Cardiac septum (tissue), 1 donor: ENCODE measurements at places on chromosomes 1 and 21. TPM values are rescaled to one million over a fixed set of nuclear protein-coding genes. Genes with fewer than 3 reads are reported as not detected.

DNA sequence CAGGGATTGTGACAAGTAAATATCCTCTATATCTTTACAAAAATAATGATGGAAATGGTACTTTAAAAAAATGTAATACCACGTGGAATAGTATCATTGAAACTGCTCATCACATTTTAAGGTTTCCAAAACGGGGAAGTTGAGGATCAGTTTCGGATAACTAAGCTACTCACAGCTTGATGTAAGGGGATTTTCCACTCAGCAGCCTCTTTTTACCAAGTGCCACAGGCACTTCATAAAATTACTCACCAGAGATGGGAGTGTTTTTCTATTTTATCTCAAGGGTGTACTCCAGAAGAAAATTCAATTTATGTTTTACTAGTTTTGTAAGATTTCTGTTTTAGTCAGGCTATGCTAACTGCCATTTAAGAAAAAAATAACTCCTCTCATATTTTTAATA is 91.7 kb downstream of the TPR start:
- DNase-seq = no peak

- DNase-seq = no peak
These were observed 33.3 kb downstream of the GNPAT start for GRCh38 chr1:231274119-231274825.

DNA sequence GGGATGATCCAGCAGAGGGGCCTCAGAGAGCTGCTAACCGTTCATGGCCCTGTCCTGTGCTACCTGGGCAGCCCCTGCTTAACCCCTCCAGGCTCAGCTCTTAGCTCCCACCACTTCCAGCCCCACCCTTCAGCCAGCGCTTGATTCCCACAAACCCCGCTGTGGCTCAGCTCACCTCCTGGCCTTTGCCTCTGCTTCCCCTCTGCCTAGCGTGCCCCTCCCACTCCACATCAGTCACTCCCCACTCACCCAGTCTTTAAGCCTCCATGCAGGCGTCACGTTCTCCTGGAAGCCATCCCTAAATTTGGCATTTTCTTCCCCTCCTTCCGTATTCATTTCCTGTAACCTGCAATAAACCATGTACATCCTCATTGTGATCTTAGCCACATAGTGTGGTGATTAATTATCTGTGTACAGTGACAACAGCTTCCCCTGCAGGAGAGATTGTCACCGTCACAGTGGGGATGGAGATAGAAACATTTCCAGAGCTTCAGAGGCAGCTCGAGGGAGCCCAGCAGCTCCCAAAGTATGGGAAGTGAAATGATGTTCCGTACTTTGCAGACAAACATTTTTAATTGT is 65.5 kb downstream of the EPHB2 start:
- no peak for DNase-seq

GRCh38 chr1:91651243-91651642 is 150.6 kb downstream of the CDC7 start:
- DNase-seq = no peak

DNA sequence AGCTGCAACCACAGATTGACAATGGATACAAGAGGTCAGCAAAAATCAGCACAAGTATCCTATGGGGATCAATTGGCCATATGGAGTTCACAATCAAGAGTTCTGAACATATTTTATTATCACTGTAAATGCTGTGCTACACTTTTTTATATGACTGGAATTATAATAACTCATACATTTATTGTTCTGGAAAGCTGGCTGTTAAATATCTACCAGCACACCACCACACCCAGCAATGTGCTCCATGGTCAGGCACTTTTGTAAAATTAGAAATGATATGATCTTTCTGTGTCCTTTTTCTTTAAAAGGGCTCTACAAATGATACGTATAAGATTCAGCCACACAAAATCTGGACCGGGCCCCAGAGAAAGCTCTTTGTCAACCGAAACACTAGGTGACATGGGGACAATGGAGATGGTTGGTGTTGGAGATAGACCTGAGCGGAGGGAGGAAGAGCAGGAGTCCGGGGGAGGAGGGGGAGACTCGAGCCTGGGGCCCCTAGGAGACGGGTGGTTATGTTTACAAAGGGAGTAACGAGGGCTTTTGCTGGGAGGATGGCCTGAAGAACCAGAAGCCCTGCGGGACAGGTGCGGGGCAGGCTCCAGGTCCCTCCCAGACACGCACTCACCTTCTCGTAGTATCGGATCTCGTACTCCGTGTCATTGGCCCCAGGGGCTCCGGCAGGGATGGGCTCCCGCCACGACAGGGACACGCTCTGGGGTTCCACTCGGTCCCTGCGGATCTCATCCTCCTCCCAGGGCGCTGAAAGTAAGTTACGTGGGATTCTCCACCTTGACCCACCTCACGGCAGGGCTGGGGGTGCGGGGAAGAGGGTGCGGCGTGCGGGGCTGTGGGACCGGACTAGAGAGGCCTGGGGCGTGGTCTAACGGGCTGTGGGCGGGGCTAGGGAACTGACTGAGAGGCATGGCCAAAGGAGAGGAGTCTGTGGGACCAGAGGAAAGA is 30.0 kb downstream of the EPHA10 start:
- DNase-seq = peak; percentile 38

GRCh38 chr1:23278717-23279116 is 61.4 kb upstream of the HTR1D start:
- DNase-seq = no peak

DNA sequence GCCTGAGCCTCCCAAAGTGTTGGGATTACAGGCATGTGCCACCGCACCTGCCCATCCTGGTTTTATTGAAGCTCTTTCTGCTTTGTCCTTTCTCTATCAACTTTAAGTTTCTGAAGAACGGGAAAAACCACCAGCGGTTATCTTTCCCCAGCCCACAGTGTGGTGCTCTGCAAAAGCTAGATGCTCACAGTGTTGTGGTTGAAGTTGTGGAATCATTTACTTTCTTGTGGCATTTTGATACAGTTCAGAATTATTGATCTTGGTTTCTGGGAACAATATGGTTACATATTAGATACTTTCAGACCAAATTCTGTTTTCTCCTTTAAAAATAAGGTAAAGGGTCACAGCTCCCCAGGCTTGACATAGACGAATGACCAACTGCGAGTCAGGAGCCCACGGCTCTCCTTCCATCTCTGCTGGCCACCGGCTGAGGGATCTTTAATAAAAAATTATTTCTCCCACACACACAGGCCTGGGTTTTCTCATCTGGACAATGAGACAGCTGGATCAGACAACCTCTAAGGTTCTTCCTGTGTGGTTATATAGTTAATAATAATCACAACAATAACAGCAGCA is 385.3 kb downstream of the SETD4 start:
- DNase-seq = no peak

GRCh38 chr1:65229754-65230339 is 79.5 kb upstream of the DNAJC6 start:
- no peak for DNase-seq

DNA sequence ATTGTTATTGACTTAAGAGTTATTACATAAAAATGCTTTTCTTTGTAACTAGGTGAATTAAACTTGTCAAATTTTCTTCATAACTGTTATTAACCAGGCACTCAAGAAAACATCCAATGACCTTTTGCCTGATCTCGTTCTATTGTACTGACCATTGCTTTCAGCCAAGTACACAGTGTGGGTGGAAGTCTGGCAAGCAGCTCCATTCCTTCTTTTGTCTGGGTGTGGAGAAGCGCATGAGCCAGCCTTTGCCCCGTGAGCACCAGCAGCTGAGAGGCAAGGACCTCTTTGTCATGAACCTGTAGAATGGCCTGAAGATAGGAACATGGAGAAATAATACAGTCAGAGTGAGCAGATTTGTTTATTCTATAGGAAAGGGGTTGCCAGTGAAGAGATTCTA is 57.5 kb downstream of the IARS2 start:
- DNase-seq = peak; percentile 79

- no peak for DNase-seq
These were observed 241.2 kb upstream of the SAMSN1 start for GRCh38 chr21:14787312-14787711.

DNA sequence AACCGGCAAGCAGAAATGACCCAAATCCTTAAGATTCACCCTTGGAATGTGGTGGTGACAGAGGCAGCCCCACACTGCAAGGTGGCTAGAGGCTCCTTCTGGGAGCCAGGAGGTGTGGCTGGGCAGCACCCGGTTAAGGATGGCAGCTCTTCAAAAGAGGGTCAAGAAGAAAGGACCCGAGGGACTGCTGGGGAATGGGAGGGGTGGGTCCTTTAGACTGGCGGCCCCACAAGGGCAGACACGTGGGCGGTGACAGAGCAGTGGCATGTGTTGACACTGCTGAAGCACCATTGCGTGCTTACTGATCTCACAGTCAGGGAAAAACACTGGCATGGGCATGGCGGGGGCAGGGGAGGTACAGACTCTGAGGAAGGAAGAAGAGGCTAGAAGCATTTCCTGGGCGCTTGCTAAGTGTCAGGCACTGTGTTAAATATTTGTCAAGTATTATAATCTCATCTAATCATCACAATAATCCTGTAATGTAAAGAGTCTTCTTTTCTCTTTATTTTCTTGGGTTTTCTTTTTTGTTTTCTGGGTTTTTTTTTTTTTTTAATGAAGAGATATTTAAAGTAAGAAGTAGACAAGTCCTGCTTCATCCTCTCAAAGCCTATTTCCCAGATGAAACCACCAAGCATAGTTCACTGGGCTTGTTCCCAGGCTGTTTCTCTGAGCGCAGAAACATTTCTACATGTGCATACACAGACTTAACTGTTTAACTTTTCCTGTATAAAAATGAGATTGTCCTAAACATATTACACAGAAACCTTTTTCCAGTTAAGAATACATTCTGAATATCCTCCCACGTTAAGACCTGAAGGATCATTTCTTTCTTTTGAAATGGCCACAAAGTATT is 165.8 kb upstream of the EDN2 start:
- DNase-seq = no peak

GRCh38 chr1:9717193-9718005 is 65.9 kb downstream of the PIK3CD start:
- no peak for DNase-seq

DNA sequence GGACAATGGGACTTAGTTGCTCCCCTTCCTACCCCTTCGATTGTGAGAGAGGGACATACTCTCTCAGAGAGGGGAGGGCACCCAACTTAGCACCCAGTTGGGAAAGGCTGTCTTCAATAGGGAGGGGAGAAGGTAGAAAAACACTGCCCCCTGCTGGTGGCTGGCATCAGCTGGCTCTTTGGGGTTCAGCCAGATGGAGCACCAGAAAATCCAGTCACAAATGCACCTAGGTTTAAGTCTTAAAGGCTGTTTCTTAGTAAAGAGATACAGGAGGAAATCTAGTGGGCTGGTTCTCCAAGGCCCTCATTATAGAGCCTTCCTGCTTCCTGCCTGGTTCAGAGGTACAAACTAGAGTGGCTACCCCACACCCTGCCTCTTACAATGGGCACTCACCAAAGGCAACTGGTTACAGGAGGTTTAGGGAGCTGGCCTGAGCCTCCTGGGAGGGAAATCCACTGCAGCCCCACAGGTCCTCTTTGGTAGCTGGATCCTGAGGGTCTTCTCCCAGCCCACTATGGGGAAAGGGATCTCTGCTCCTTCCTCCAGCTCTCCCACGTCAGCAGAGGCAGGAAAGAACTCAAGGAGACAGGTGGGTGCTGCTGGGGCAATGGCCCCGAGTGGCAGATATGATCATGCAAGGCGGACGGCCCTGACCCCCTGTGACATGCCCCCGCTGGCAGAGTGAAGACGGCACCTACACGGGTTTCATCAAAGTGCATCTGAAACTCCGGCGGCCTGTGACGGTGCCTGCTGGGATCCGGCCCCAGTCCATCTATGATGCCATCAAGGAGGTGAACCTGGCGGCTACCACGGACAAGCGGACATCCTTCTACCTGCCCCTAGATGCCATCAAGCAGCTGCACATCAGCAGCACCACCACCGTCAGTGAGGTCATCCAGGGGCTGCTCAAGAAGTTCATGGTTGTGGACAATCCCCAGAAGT is 28.3 kb downstream of the EIF2D start:
- DNase-seq = peak; percentile 84

DNA sequence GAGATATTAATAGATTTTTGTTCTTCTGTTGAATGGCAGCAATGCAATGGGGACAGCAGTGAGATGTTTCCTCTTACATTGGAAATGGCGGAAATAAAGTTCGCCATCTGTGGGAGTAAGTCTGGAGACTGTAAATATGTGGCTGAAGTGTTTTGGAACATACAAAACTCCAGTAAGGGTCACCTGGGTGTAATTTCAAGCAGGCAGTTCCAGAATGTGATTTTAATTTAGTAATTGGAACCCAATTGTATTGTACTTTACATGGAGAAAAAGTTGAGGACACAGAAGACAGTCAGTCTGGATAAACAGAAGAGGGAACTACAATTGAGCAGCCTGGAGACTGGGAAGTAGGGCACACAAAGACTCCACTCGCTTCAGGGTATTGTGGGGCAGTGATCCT is 108.6 kb downstream of the NTMT2 start:
- DNase-seq = no peak

- peak; percentile 80 for DNase-seq
These were observed 57.5 kb downstream of the BCL9 start for GRCh38 chr1:147598621-147599361.

DNA sequence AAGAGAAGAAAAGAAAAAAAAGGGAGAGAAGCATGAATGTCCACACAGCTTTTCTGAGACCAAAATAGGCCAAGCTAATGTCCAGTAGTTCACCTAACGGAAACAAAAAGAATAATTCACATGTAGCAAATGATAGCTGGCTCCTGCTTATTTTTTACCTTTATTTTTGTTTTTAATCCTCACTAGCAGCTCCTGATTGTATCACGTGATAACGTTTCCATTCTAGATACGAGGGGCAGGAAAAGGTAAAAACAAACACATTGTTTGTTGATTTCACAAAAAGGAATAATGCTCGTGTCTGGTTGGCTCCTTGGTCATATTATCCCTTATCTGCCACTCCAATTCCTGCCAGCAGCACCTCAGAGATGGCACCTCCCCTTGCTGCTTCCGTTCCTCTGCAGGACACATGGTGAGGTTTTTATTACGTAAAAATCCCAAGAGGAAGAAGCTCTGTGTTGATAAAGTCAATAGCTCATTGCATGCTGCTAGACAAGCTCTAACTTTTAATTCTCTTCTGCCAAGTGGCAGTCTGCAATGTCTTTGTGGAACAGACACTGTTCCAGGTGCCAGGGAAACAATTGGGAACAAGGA is 201.7 kb downstream of the CRB1 start:
- DNase-seq = no peak

GRCh38 chr1:30847358-30847972 is 61.1 kb downstream of the SDC3 start:
- DNase-seq = peak; percentile 93

DNA sequence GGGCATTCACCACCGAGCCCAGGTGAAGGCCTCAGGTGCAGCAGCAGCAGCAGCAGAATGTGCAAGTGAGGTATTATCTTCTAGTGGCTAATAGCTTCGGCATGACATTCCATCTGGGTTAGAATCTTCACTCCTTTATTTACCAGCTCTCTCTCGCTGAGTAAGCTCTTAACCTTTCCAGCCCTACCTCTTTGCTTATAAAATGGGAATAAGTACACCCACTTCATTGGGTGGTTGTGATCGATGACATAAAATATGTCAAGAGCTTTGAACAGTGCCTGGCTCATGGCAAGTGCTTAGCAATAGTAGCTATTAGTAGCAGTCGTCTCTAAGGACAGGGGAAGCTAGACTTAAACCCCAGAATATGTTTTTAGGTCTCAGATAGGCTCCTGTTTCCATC is 149.5 kb downstream of the NOS1AP start:
- DNase-seq = no peak

The S100A7 gene
- not detected for total RNA-seq

The EIF2D gene
- 27.8 TPM for total RNA-seq

The DYNLT4 gene
- not detected for total RNA-seq

The NTRK1 gene
- 1.4 TPM for total RNA-seq

The CRTC2 gene
- total RNA-seq = 20.6 TPM

The AIM2 gene
- total RNA-seq = 0.35 TPM

The BSND gene
- not detected for total RNA-seq

The KLHL12 gene
- 23.3 TPM for total RNA-seq
